ENCODE measurements at places on chromosomes 6 and 20.
A peak's percentile ranks its signal among the peaks of the same experiment; 100 is the strongest.

GRCh38 chr6:124487623-124488431 lies 474.4 kb upstream of the RNF217 start:
- no peak for DNase-seq

DNA sequence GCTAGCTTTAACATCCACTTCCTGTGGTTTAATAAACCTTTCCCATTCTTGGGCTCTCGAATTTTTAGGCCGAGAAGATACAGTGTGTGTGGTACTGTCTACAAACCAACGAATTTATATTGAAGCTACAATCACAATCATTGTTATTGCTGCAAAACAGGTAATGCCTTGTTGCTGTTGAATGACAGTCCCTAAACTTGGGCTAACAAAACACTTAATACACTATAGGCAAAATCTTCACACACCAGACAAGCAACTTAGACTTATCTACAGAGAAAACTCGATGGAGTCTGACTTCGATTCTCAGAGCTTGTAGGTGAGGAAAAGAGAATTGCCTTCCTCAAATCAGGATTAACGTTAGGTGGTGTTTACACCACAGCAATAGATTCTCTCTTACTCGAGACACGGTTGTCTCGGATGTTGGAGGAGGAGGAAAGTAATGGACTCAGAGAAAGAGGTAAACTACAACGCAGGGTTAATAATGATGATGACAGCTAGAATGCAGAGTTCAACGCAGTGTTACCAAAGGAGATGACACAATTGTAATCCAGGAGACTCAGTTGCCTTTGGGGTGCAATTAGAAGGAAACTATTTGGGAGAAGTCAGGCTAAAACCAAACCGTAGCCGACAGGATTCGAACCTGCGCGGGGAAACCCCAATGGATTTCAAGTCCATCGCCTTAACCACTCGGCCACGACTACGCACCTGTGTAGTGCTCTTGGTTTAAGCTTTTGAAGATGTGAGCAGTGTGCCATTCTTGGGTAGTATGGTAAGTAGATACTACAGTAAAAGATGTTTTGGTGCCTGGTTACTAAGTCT lies 32.5 kb upstream of the ZNF184 start:
- DNase-seq: peak; percentile 29

DNA sequence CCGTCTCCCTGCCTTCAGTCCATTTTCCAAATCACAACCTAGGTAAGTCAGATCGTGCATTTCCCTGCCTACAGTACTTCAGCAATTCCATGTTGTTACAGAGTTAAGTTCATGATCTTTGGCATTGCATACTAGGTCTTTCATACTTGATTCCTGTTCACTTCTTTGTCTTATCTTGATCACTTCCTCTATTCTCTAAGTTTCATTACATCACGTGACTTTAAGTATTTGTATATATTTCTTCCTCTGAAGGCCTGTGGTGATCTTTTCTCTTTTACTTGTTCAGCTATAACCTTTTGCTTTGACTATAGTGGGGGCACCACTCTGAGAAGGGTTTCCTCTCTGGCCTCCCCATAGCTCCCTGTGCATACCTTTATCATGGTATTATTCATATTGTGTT lies 100.2 kb downstream of the TRMT11 start:
- no peak for DNase-seq

GRCh38 chr6:107877968-107878367 lies 53.9 kb upstream of the SCML4 start:
- no peak for DNase-seq

DNA sequence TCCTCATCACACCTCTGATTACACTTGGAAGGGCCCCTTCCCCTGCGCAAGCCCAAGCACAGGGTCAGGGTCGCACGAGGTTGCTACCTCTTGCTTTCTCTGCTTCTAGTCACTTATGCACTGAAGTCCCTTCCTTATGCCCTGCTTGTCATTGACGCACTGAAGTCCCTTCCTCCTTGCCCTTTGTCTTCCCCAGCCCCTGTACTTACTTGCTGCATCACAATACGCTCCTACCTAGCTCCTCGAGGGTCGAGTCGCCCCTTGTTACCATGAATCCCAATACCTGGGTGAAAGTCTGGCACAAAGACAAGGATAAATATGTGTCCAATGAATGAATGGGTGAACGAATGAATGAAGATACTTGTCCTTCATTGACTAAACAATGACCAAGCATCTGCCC lies 75.9 kb downstream of the LYRM4 start:
- DNase-seq: no peak

DNA sequence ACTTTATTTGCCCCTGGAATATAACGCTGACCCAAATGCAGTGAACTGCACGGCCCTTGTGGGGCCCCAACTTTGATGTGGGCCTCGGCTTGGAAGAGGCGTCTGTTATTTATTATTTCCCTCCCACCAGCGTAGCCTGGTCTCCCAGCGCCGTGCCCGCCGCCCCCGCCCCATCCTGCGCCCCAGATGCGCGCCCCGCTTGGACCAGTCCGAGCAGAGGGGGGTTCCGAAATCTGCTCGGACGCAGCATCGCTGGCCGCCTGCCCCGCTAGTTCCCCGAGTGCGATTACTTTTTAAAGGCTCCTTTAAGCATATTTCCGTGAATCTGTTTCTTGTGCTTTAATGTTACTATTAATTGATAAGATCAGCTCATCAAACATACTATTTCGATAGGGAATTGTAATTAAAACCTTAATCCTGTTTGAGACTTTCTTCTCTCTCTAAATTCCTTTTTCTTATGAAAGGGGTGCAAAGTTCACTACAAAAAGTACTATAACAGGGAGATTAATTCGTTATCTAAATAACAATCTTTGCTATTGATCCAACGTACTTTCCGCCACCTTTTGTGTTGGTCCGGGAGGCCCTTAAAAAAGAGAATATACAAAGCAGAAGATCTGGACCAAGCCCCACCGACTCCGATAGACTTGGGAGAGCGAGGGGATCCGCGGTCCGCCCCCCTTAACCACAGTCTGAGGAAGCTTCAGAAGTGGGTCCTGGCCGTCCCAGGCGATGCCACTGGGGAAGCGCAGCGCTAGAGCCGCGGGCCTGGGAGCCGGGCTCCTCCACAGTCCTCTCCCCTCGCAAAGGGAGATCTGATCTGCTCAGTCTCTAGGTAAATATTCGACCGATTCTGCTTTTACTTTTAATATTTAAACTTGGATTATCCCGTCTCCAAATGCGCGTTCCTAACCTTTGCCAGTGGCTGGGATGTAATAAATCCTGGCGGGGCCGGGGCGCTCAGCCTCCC lies 10.2 kb downstream of the POU3F2 start:
- no peak for DNase-seq

GRCh38 chr6:25713824-25714223 lies 40.7 kb upstream of the SLC17A4 start:
- no peak for DNase-seq

GRCh38 chr20:49675368-49676151 lies 38.1 kb downstream of the B4GALT5 start:
- DNase-seq: peak; percentile 44

DNA sequence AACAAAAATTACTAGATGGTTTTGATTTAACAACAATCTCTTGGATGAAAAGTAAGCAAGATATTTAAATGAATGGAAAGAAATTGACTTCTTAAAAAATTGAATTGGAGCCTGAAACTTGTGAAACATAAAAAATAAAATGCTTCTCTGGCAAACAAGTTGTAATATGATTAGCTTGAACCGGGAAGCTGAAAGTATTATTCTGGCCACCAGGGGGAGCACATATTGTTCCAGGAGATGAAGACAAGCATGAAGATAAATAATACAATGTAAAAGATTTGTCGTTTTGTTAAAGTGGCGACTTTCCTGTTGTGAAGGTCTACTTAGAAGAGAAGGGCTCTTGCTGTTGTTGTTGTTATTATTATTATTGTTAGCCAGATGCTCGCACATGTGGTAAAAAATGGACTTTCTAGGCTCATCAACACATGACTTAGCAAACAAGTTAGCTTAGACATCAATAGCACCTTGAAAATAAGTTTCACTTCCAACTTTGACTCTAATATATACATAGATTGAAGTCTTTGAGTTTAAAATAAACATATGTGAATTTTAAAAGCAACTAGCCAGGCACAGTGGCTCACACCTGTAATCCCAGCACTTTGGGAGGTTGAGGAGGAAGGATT lies 14.2 kb downstream of the PAX1 start:
- DNase-seq: peak; percentile 64

DNA sequence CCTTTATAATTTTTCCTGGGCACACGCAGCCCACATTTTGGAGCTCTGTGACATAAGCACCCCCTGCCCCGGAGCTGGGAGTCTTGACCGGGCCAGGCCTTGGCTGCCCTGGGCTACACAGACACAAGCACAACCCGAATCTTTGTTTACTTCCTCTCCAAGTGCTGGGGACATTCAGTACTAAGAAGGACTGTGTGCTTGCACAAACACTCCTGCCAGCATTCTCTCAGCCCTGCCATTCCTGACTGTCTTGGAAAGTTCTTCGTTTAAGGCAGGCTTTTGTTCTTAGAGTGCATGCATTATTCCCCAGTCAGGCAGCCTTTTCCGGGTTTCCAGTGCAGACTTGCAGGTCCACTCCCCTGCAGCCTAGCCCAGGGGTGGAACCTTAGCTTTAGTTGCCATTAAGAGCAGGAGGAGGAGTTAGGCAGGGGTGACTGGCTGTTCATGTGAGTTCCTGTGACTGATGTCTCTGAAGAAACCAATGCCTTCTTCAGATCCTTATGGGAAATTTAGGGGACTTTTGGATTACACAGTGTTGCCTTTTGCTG lies 28.6 kb downstream of the FOXO3 start:
- peak; percentile 81 for DNase-seq

DNA sequence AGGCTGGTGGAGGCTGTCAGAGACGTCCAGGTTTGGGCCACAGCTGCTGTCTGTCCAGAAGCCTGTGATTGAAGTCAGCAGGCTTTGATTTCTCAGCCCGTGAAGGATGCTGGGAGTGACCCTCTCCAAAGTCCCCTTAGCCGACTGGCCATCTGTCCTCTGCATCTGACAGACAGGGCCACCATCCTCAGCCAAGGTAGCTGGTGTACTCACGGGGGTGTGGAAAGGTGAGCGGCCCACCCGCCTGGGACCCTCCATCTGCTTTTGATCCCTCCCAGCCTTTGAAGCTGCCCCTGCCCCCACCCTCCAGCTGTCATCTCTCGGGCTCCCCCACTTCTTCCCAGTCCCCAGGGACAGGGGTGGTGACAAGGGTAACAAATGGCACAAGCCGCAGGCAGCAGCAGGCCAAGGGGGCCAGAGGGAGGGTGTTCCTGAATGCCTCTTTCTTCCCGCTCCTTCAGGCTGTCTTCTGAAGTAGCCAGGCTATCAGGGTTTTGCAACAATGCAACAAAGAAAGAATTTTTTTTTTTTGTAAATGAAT lies 84.4 kb downstream of the EYA2 start:
- DNase-seq: no peak

DNA sequence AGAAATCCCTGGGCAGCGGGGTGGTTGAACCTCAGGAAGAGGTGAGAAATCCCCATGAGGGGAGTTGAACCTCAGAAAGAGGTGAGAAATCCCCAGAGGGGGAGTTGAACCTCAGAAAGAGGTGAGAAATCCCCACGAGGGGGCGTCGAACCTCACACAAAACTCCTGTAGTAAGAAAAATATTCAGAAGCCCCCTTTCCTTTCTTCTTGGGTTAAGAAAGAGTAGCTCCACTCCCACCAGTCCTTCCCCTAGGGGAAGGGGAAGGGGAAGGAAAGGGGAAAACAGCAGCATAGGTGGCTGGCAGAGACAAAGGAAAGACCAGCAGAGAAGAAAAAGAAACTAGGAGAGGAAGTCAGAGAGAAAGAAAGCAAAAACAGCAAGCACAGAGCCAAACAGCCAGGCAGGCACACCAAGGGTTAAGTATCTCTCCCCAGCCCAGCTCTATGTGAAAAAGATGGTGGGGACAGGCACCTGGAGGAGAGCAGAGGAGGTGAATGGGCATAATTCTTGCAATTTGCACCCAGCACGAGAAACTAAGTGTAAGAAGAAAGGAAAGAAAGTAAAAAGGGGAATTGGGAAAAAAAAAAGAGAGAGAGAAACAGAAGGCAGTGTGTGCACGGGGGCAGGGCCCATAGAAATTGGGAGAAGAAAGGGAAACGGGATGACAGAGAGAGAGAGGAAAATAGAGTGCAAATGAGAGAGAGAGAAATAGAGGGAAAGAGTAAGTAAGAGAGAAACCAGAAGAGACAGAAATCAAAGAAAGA lies 88.2 kb downstream of the PLG start:
- DNase-seq: no peak

DNA sequence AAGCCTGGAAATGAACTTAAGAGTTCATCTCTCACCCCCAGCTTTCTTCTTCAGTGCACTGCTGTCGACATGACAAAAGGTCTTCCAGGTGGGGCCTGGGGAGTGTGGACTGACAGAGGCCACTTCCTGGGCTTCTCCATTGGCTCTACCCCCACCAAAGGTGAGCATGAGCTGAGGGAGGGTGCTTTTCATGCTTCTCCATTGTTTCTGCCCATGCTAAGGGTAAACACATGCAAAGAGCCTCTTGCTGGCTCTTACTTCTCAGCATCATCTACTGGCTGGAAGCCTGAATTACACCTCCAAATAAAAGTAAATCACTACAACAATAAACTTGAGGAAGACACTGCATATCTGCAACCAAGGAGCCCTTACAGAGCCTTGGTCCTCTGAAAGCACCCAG lies 227.2 kb downstream of the EPM2A start:
- DNase-seq: no peak

- DNase-seq: peak; percentile 20
Observed at GRCh38 chr20:49724408-49725223, 10.9 kb upstream of the B4GALT5 start.

DNA sequence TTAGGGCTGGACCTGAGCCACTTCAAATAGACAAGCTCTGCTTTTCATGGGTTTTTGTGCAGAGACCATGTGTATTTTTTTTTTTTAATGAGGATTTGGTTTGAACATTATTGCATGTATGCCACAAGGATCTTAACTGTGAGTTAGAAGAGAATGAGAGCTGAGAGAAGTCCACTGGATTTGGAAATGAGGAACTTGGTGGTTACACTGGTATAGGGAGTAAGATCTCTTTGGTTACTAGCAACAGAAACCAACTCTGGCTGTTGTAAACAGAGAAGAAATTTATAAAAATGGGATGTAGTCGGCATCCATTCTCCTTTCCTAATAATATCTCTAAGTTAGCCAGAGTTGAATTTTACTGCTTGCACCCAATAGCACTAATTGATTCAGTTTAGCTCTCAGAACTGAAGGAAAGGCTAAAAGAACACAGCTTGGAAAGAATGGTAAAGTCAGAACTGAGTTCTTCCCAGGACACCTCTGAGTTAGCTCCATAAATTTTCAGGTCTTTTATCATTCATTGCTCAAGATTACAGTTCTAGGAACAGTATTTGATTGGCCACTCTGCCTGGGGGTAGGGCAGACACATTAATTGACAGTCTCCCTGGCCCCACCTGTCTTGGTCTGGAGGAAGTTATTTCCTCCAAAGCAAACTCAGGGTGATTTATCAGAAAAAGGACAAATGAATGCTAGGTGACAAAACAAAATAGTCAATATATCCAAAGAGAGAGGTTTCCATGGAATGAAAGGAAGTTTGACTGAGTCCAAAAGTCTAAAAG lies 3.9 kb upstream of the WFDC2 start:
- DNase-seq: no peak

DNA sequence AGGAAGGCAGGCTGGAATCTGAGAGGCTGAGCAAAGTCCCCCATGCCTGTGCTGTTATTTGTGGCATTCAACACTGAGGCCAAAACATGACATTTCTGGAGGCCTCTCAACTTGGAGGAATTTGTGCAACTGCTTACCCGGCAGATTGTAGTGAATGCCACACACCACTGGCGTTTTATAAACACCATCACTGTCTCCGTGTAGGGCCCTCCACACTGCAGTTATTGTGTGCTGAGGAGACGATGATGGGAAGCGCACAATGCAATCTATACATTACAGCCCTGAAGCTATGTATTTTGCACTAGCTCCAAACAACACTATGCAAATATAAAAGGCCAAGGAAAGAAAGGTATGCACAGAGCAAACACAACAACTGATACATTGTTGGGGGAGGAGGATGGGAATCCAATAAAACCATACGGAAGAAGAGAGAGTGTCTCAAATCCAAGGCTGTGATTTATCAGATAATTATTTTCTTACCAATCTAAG lies 106.5 kb downstream of the SMLR1 start:
- peak; percentile 28 for DNase-seq

Data from mucosa of gallbladder (tissue), 1 donor.